ENCODE measurements at places on chromosomes 3 and 15.

GRCh38 chr15:68349151-68349550 lies 71.6 kb downstream of the FEM1B start:
- no peak for DNase-seq

DNA sequence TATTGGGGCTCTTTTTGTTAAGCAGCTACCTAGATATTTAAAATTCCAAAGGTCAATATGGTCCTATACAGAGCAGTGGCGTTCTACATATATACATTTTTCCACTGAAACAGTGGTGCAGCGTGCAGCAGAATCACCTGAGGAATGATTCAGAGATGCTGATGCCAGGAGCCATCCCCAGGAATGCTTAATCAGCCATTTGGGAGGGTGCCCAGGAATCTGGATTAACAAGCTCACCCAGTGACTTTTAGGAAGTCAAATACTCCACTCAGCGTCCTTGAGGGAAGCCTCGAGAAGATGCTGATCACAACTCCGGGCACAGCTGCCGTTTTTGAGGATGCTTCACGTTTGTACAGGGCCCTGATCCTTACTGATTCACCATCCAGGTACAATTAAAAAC lies 82.6 kb upstream of the ARHGEF3 start:
- DNase-seq = no peak

DNA sequence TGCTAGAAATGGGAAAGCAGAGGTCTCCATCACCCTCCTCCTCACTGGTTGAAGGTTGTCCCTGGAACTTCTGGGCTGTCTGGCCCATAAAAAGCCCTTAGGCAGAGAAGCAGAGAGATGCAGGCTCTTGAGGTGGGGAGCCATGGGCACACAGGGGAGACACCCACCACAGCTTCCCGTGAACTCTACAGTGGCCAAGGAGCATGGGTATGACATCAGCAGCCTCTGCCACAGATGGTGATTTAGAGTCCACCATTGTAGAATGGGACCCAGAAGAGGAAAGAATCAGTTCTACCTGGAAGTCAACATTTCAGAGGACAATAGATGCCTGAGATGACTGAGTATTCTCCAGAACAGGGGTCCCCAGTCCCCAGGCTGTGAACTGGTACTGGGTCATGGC lies 105.6 kb upstream of the LRRN1 start:
- no peak for DNase-seq

DNA sequence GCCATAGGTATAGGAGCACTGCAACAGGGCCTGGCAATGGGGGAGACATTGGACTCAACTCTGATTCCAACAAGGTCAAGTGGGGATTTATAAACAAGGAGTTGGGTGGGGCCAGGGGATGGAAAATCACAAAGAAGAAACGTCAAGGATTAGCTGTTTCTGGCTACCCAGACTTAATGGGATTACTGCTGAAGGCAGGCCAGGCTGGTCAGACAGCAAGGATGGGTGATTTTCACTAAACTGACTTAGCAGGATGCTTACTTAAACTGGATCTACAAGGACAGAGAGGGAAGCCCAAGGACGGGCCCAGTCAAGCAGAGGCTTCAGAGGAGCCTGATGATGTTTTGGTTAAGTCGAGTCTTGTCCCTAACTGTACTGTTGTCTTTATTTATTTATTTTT lies 76.2 kb downstream of the USP13 start:
- no peak for DNase-seq

GRCh38 chr15:60062826-60063225 lies 58.7 kb downstream of the FOXB1 start:
- DNase-seq = no peak

All from activated T-cell treated with anti-CD3 and anti-CD28 coated beads for 1 hour (primary cell).